ENCODE measurements at places on chromosomes 6 and 20. TPM values are rescaled to one million over a fixed set of nuclear protein-coding genes. Genes with fewer than 3 reads are reported as not detected.

The TCP11 gene
- total RNA-seq = not detected

GRCh38 chr20:49335476-49335875 is 57.6 kb upstream of the ZNFX1 start:
- DNase-seq = no peak

DNA sequence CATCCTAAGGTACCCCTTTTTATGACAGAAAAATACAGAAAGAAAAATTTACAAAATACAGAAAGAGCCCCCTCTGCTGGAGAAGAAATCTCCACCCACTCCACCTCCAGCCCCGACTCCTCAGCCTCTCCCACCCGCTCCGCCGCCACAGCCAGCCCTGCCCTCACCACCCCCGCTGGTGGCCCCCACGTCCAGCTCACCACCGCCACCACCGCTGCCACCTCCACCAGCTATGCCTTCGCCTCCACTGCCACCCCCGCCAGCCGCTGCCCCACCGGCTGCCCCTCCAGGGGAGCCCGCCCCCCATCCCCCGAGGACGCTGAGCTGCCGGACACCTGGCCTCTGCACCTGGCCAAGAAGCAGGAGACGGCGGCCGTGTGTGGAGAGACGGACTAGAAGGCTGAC is 17.7 kb downstream of the WFDC2 start:
- no peak for DNase-seq

DNA sequence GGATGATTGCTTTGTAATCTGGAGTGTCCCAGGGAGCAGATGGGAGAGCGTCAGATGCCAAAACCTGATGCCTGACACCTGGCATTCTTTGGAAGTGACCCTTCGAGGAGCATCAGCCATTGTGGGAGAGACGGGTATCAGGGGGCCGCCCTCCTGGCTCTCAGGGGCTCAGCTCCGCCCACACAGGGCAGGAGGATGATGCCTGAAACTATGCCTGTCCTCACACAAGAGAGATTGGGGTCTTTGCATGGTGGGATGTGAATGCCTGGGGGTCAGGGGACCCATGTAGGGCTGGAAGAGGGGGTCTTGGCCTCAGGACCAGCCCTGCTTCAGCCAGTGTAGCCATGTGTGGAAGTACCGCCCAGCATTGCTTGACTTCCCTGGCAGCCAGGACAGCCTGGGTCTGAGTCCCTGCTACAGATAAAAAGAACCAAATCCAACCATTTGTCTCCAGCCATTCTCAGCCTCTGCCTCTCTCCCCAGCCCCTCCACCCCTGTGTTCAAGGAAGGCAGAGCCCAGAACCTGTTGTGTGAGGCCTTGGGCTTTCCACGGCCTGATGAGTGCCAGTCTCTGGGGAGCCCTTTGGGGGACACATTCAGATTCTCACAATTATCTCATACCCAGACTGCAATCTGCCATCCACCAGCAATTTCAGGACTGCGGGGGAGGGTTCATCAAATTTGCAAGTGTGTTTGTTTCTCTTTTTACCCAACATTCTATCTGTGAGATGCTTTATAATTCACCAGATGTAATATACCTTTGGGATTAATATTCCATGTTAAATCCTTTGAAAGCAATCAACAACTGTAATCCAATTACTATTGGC is 371.2 kb downstream of the PREX1 start:
- DNase-seq = no peak

Measured in suprapubic skin (tissue), 4 donors.